DMS 273 treated with DMSO at 0.1 percent for 48 hours (cell line): ENCODE measurements at places on chromosomes 12 and 14.

DNA sequence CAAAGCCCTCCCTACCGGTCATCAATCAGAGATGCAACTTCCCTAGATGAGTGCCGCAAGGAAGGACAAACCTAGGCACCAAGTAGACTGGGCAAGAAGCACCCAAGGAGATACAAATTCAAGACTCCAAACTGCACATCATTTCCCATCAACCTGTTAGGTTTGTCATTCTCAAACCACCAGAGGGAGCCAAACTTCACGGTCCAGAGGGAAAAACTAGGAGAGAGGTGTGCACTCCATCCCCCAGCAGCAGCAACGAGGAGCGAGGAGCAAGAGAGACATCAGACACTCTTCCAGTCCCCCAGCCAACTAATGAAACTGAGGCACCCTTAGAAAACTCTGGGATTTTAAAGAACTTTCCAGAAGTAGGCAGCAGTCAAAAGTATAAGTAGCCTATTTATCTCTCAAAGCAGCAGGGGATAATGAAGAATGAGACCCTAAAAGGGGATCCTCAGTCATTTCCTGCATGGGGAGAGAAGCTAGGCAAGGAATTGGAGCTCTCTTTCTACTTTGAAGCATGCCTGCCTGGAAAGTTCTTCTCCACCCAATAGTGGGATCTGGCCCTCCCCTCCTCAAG lies 37.0 kb upstream of the NT5DC3 start:
- DNase-seq, result peak; percentile 33

DNA sequence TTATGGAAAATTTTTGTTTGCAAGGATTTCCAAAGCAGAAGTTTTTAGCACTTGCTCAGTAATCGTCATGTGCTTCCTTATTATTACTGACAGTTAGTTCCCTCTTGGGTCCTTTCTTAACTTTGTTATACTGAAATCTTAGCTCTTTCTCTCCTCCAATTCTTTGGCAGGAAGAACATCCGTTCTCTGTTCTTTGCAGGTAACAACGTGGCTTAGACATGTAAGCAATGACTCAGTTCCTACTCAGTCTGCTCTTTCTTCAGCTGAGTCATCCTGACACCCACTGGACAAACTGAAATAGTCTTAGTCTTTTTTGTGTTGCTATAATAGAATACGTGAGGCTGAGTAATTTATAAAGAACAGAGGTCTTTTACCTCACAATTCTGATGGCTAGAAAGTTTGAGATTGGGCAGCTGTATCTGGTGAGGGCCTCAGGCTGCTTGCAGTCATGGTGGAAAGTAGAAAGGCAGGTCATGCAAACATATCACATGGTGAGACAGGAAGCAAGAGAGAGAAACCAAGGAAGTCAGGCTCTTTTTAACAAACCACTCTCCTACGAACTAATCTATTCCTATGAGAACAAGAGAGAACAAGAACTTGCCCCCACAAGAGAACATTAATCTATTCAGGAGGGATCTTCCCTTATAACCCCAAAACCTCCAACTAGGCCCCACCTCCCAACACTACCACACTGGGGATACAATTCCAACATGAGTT lies 49.2 kb downstream of the TESPA1 start:
- no peak for DNase-seq

DNA sequence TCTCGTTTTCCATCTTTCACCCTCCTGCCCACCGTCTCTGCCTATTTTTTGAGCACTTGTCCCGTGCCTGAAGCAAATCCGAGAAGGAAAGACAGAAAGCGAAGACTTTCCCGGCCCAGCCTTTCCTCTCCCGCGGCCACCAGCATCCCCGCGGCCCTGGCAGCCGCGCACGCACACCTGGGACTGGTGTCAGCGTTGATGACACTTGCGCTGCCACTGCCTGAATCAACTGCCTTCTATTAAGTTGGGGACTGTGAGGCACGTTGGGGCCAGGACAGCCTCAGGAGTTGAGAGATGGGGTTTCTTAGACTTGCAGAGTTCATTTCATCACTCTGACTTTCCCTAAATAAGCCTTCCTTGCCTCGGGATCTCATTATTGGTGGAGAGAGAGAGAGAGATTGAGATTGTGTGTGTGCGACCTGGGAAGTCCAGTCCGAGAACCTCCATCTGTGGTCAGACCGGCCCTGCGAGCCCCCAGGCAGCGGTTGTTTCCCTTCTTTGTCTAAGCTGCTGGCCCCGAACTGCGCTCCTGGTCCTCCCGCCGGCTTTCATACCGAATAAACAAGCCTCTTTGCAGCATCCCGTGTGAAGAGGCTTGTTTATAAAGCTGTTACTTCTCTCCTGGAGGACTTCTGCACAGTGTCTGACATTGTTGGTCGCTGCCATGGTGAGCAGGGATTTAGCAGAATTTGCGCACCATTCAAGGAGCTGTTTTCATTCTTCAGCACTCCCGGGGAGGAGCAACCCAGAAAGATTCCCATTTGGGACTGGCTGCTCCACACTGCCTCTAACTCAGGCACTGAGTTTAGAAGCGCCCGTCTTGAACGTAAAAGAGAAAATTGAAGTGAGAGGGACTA lies 1.5 kb downstream of the PDZRN4 start:
- no peak for DNase-seq

- DNase-seq, result no peak
These were observed 9.1 kb upstream of the TDG start for GRCh38 chr12:103956509-103957027.

- DNase-seq, result peak; percentile 23
These were observed 125.1 kb downstream of the STAB2 start for GRCh38 chr12:103712216-103712615.

GRCh38 chr14:94550041-94550440 lies 11.2 kb upstream of the SERPINA4 start:
- no peak for DNase-seq

- no peak for DNase-seq
These were observed 207.7 kb downstream of the FUT8 start for GRCh38 chr14:65620195-65620594.
